Activated CD4-positive, alpha-beta T cell treated with anti-CD3 and anti-CD28 coated beads, Interleukin-2, Interleukin-4, amounts not matched to agents 100 ng/mL and 50 ng/mL, durations not matched to agents 16 hours and 8 hours (primary cell): ENCODE measurements at places on chromosomes 1 and 21.

GRCh38 chr1:110508028-110508940 lies 10.7 kb downstream of the KCNA10 start:
- DNase-seq, result no peak

GRCh38 chr1:184695023-184695422 lies 59.6 kb downstream of the EDEM3 start:
- DNase-seq, result no peak

DNA sequence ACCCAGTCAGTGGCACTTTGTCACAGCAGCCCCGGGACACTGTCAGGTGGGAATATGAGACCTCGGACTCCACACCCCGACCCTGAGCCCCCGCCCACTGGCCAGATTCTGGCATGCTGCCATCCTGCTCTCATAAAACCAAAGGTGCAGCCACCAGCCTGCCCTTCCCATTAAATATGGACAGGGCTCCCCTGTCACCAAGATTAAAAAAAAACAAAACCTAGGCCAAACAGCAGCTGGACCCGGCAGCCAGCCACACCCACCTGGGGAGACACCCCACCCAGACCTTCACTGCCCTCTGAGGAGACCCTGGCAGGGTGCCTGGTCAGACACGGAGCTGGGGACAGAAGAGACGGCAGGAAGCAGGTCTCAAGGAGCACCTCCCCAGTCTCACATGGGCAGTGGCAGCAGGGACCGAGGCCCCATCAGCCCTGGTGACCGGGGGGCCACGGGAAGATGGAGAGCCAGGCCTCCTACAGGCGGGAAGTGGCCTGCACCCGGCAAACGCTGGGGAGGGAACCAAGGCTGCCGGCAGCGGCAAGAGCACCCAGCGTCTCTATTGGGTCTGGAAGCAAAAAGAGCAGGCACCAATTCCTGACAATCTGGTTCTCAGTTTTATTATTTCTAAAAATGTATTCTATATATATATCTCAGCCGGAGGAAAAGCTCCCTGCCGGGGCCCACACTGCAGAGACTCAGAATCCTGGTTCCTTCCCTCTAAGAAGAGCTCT lies 61.9 kb downstream of the ACOT7 start:
- no peak for DNase-seq

GRCh38 chr1:94299627-94300553 lies 62.5 kb upstream of the ARHGAP29 start:
- DNase-seq, result no peak

- no peak for DNase-seq
These were observed 13.7 kb upstream of the VPS45 start for GRCh38 chr1:150053926-150054325.

DNA sequence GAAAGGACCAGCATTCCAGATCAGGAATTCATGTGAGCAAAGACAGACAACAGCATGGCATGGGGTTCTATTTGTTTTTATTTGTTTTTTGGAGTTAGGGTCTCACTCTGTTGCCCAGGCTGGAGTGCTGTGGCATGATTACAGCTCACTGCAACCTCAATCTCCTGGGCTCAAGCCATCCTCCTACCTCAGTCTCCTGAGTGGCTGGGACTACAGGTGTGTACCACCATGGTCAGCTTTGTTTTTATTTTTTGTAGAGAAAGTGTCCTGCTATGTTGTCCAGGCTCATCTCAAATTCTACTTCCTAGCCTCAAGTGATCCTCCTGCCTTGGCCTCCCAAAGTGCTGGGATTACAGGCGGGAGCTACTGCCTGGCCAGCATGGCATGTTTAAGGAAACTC lies 9.7 kb upstream of the CAMK2N1 start:
- DNase-seq, result no peak

- no peak for DNase-seq
These were observed 49.7 kb downstream of the NMNAT2 start for GRCh38 chr1:183368213-183369108.

- no peak for DNase-seq
These were observed 101.3 kb downstream of the PLPPR4 start for GRCh38 chr1:99365545-99365944.

- no peak for DNase-seq
These were observed 11.7 kb downstream of the RNU5D-1 start for GRCh38 chr1:44719318-44719717.

GRCh38 chr1:36572142-36572715 lies 89.5 kb upstream of the CSF3R start:
- no peak for DNase-seq

GRCh38 chr1:101409102-101409501 lies 172.3 kb downstream of the S1PR1 start:
- no peak for DNase-seq

GRCh38 chr1:172069534-172069933 lies 228.2 kb downstream of the DNM3 start:
- DNase-seq, result no peak

- no peak for DNase-seq
These were observed 71.3 kb downstream of the DNM3 start for GRCh38 chr1:171912509-171913175.

DNA sequence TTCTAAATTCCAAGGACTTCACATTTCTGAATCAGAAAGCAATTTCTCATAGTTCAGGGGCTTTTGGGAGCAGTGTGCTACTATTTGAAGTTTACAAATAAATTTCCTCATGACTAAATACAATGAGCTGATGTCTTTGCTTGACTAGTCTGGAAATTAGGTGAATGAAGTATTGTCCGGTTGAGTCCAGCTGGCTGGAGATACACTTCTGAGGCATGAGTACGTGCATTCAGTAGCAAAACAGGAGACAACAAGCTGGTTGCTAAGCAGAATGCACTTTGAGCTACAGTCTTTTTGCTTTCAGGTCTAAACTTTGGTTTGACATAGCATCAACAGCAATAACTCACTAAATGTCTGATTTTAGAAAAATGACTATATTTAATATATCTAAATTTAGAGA lies 27.1 kb downstream of the ZNHIT6 start:
- DNase-seq, result no peak

DNA sequence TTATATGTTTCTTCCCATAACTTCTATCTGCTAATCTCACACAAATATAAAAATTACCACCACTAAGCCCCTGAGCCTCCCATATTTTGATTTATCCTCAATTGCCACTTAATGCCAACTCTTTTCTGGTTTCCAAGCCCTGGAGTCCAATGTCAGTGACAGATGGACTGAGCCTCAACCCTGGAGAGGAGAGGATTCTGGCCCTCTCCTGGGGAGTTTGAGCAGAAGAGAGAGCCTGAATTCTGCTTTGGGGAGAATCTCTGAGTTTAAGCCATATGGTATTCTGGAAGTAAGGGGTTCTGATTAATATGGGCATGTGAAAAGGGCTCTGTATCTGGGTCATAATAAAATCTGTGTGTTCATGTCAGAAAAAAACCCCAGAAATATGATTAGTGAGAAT lies 8.5 kb downstream of the CADM3 start:
- no peak for DNase-seq

DNA sequence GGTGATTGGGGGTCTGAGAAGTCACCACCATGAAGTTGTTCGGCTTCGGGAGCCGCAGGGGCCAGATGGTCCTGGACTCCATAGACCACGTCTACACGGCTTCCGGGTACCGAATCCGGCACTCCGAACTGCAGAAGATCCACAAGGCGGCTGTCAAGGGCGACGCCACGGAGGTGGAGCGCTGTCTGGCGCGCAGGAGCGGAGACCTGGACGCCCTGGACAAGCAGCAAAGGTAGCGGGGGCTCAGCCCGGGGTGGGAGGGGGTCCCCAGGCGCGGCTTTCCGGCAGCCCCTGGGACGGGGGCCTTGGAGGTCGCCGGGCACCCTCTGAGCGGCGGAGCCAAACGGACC lies 146.5 kb downstream of the LIPI start:
- DNase-seq, result no peak

- no peak for DNase-seq
These were observed 22.4 kb downstream of the LAMB3 start for GRCh38 chr1:209629621-209630382.

DNA sequence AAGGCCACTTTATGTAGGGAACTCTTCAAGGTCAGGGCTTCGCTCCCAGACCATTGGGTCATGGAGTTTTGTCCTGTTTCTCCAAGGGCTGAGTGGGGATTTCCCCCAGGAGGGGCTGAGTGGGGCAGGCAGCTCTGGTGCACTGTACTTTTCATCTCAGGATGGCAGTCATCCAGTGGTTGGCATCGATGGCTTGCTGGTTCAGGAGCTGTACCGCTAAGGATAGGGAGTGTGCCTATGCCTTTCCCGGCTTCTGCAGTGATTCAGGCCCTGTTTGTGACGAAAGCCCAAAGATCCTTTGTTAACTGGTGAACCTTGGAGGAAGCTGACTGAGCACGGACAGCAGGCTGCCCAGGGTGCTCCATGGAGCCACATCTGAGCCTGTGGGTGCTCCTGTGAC lies 100.1 kb upstream of the GADD45A start:
- no peak for DNase-seq

DNA sequence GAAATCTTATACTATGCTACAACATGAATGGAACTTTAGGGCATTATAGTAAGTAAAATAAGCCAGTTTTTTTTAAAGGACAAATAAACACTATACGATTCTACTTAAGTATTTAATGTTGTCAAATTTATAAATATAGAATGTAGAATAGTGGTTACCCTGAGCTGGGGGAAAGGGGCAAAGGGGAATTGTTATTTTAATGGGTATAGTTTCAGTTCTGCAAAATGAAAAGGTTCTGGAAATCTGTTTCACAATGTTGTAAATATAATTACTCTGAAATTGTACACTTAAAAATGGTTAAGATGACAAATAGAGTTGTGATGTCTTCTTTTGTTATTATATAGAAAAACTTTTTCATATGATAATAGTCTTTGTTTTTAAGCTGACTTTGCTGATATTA lies 366.3 kb downstream of the MRPL39 start:
- DNase-seq, result no peak

DNA sequence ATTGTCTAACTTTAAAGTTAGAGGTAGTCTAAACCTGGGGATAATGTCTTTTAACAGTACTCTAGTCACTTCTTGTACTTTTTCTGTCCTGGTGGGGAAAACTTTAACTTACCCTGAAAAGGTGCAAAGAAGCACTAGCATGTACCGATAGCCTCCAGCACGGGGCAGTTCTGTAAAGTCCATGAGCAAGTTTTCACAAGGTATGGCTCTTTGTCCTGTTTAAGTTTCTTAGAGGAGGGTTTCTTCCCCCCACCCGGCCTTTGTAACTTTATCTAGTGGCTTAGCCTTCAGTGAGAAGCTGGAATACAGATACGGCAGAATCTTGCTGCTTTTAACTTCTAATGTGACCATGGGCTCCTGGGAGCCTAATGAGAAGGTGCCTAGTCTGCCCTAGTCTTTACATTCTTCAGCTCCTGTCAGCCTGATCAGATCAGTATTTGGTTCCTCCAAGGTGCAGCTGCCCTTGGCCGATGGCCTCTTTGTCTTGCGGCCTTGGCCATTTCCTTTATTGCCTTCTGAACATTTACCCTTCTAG lies 39.8 kb upstream of the CFAP126 start:
- no peak for DNase-seq

- DNase-seq, result no peak
These were observed 15.1 kb downstream of the ELK4 start for GRCh38 chr1:205616563-205617293.

DNA sequence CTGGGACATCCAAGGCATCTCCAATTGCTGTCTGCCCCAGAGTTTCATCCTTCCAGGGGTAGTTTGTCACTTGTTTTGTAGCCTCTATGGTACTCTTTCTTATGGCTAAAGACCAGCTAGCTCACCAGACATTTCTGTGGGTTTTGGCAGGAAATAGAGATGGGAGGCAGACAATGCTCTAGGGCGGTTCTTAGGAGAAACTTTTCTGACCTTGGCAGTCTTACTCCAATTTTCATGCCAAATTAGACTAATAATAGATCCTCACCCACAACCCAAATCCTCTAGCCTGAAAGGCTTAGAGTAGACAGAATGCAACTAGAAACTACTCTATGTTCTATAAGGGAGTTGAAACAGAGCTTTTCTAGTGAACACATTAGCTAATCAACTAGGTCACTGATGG lies 69.8 kb downstream of the LRIG2 start:
- DNase-seq, result no peak

- DNase-seq, result no peak
These were observed 13.9 kb downstream of the SERTAD4 start for GRCh38 chr1:210246447-210246846.

DNA sequence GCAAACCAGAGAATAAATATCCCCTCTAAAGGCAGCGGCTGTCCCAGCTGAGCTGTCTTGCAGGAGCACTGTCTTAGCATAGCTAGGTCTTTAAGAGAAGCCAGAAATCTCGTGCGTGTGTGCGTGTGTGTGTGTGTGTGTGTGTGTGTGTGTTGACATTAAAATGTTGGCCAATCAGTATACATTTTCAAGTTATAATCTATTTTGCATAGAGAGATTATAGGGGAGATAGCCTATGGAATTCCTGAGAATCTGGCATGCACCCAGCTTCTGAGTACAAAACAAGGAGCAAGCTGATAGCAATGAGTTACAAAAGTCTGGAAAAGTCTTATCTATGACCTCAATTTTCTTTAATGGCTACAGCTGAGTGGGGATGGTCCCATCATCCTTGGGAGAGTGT lies 17.7 kb downstream of the METTL13 start:
- DNase-seq, result no peak

DNA sequence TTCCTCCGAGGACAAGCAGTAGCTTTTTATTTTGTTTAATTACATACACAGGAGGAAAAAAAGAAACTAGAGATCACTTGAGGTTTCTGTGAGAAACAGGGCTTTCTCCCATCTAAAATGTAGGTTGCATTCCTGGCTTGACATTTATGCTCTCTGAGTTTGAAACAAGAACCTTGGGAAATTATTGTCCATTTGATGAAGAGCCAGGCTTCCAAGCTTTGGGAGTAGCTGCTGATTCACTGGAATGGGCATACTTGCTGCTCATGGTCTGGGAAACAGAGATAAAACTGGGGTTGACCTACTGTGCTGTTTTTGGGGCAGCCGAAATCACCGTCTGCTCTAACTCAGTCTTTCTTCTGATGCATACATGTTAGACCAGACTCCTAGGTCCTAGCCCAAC lies 165.4 kb downstream of the MIS18A start:
- DNase-seq, result no peak

- no peak for DNase-seq
These were observed 77.6 kb downstream of the SPATA46 start for GRCh38 chr1:162299018-162299417.

DNA sequence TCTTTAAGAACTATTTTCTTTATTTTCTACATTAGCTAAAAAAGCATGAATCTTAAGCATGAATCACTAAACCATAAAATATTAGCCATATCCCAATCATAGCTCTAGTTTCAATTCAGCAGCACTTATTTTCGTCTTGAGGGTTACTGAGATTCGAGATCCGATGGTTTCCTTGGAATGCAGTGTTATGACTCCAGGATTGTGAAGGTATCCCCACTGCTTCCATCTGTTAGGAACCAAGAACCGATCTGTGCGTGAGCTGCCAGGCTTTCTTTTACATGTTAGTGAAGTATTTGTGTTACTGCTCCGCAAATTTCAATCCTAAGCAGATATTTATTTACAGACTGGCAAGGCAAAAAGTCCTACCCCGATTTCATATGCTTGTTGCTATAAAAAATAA lies 18.8 kb downstream of the TNFRSF9 start:
- no peak for DNase-seq
